ENCODE measurements at places on chromosomes 16 and 17. TPM values are rescaled to one million over a fixed set of nuclear protein-coding genes. Genes with fewer than 3 reads are reported as not detected.

- DNase-seq = no peak
These were observed 217.9 kb upstream of the RPL38 start for GRCh38 chr17:73985466-73986015.

GRCh38 chr17:22570144-22570845 is 878.0 kb downstream of the KCNJ18 start:
- DNase-seq = no peak

DNA sequence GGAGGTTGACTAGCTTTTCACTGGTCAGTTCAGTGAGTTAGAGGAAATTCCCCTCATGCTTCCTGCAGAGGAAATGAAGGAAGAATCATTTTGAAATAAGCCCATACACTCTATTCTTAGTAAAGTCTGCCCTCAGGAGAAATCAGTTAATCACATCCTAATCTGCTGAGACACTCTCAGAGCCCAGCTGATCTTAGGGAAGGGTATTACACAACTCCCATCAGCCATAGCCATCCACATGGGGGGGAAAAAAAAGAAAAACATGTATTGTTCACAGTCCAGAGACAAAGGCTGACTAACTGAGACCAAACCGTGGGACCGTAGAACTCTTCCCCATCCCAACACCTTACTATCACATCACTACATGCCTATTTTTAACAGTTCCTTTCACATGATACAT is 722.3 kb downstream of the CDH8 start:
- DNase-seq = no peak

DNA sequence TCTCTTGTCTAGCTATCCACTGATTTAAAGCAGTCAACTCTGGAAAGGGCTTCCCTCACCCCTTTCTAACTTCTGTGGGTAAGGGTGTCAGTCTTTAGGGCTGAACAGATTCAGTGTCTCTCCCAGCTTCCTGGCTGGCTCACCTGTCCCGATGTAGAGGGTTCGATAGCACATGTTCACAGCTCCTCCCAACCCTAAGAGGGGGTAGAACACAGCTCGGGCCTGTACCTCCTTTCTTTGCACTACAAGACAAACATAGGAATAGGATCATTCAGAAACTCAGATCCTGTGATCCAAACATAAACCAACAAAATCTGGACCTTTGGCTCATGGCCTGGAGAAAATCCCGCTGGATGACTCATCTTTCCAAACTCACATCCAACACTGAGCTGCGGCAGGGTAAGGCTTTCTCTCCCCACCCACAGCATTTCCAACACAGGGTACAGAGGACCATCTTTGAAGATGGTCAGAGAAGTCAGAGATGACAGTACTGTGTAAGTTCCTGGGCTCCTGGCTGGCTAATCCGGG is 5.8 kb upstream of the DHRS13 start:
- no peak for DNase-seq

DNA sequence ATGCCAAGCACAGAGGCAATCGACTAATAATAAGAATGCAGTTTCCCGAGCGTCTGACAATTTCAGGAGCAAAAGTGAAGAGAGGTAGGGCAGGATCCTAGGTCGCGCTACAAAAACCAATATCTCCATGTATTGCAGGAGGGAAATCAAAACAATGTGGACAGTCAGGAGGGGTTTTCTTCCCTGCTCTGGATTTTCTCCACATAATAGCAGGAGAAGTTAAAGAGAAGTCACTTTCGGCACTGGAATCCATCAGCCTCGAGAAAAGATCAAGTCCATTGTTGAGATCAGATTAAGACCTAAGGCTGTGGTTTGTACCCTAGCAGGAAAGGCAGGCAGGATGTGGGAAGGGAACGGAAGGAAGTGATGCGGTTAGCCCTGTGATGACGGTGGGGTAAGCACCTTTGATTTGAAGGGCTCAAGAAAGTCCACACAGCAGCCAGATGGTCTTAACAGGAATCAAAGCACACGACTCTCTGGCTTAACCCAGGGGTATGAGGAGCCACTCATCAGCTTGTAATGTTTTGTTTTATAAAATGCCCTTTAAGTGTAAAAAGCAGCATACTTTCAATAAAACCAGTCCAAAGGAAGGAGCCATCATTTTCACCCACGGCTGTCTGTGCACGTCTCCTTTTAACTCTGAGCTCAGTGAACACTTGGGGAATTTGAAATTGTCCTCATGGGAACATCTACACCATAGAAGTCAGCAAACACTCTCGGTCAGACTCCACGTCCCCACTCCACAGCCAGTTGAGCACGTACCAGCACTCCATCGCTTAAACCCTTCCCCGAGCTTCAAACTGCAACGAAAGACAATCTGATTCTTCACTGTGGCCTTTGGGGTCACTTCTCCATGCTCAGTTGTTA is 15.8 kb upstream of the AKTIP start:
- no peak for DNase-seq

DNA sequence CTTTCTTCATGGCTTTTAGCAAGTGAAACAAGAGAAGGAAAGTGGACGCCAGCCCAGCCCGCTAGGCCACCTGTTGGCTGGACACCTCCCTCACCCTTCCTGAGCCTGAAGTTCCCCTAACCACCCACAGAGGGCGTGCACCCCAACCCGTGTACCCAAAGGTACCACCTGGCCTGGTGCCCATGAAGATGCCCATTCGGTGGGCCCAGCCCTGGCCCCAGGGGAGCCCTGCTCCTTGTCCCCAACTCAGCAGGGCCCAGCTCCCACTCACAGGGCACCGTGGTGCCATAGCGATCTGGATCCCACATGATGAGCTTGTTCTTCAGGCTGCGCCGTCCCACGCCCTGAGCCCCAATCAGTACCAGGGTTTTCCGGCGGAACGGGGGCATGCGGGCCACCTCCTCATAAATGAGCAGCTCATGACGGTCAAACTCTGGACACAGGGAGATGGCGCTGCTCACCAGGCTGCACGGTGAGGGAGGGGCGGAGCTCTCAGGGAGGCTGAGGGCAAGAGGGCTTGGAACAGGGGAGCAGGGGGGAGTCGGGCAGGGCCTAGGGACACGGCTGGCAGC is 26.8 kb downstream of the MPP2 start:
- no peak for DNase-seq

DNA sequence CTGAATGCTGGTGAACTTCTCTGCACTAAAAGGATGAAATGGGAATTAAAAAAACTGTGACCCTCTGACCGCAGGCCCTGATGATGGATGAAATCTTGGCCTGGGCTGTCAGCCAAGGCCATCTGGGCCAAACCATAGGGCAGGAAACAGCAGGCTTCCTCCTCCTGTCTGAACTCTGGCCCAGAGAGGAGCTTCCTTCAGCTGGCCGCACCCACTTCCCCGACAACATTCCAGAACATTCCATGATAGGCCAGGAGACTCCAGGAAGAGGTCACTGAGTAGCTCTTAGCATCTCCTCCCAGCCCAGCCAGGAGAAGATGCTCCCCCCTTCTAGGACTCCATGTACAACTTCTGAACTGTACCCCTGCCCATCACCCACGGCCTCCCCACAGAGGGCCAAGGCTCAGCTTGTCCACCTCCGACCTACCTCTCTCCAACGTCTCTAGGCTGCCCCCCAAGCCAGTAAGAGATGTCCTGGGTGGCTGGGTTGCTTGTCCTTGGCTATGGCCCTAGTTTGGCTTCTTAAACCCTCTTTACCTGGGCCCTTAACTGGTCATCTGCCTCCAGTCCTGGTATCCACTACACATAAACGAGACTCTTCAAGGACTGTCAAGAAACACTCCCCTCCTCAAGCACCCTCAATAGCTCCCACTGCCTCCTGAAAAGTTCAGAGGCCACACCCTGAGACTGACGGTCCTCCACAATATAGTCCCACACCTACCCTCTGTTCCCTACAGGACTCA is 1.7 kb downstream of the RPH3AL start:
- no peak for DNase-seq

DNA sequence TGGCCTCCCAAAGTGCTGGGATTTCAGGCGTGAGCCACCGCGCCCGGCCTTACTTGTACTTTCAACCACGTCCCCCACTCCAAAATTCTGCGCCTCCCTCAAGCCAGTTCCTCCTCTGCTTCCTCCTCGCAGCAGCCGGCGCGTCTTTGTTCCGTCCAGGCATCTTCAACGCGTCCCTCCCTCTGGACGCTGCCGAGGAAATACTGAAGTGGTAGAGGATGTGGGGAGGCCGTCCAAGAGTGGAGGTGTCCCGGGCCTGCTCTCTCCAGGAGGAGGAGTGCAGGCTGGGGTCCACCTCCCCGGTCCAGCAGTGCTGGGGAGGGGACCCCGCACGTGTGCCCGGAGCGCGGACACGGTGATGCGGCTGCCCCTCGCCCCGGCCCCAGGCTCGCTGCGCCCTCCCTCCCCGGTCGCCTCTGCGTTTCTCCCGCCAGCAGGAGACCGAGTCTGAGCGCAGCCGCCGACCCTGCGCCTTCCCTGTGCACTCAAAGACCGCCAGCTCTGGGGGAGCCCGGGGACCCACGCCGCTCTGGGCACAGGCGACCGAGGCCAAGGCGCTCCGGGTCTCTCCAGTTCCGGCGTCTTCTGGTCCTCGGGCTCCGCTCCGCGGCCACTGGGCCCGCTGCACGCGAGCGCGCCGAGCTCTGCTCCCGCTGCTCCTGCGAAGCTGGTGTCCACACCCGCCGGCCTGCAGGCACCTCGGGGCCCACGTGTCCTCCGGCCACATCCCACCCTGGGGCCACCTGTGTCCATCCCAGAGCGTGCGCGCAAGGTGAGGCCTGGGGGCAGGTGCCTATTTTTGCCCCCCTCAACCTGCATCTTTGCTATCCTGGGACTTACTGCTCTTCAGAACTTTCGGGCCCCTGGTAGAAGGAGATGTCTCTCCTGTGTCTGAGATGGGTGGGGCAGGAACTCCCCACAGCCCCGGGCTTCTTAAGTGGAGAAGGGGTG is 31.7 kb downstream of the OSBPL7 start:
- DNase-seq = no peak

GRCh38 chr17:66605541-66605940 is 229.4 kb upstream of the CACNG5 start:
- no peak for DNase-seq

DNA sequence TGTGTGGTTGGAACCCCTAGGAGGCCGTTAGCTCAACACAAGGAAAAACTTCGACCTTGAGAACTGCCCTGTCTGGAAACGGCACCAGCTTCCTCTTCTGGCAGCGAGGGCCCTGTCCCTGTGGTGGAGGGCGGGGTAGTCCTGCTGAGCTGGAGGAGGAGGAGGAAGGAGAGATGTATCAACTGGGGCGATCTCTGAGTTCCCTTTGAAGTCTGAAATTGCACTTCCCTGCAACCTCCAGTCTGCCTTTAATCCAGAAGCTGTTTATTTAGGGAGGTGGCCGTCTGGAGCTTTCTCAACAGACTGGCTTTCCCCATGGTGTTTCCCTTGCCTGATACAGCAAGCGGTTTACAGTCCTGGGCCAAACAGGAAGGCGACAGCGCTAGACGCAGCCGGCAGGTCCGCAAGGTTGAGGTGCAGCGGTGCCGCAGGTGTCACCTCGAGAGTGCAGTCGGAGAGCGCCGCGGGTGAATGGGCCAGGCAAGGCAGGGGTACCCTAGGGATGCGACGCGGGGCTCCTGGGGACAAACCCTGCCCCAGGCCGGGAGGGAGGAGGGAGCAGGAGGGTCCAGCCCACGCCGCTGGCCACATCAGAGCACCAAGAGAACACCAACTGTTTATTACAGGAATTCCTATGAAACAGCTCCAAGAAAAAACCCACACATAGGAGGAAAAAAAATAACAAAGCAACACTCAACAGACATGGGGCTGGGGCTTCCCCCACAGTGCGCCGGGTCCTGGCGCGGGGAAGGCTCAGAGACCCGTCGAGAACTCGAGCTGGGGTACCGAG is 11.4 kb upstream of the MRPS23 start:
- DNase-seq = no peak

DNA sequence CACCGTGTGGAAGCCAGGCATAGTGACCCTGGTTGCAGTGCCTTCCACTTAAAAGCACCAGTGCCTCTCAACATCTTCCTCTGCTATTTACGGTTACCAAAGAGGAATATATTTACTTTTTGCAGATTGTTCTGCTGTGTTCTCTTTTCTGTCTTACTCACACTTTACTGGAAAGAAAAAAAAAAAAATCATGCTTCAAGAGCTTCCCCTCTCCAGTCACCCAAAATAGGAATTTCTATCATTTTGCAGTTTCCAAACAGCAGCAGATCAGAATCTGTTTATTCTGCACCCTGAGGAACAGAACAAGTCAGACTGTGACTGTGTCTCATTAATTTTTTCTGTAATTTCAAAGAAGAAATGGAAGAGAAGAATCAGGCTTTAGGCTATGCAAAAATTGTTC is 96.1 kb downstream of the KCNJ2 start:
- no peak for DNase-seq

- no peak for DNase-seq
These were observed 26.6 kb downstream of the ITPRIPL2 start for GRCh38 chr16:19140396-19140795.

The CRHR1 gene
- 0.62 TPM for polyA plus RNA-seq

The ADAD2 gene
- polyA plus RNA-seq = 0.94 TPM

The OGFOD3 gene
- polyA plus RNA-seq = 17.9 TPM

The ARSG gene
- polyA plus RNA-seq = 3.7 TPM

The SOX9 gene
- 7.7 TPM for polyA plus RNA-seq

The RNF227 gene
- 2.5 TPM for polyA plus RNA-seq

The GFAP gene
- 0.38 TPM for polyA plus RNA-seq
